Activated naive CD4-positive, alpha-beta T cell treated with Interleukin-2 at 50 U/mL for 16 hours (primary cell): ENCODE measurements at places on chromosomes 7 and 10.

DNA sequence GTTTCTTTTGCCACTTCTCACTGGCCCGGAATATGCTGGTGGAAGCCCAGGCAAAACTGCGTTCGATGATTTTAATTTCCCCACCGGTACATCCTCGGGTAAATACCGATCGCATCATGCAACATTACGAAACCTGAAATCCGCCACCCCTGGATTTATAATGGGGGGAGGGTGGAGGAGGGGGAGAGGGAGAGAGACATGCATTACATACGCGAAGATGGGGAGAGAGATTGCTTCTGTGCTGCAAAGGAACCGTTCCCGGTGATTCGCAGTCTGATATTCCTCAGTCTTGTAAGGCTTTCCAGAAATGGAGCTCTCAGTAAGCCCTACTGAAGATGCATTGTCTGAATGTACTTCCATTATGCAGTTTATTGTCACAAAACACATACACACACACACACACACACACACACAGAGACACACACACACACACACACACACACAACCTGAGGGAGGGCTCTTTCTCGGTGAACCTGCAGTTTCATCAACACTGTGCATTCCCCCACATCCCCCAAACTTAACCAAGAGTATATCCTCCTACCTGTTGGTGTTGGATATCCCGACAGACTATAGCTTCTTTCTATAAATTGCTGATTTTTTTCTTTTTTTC lies 741 bp downstream of the GPR85 start:
- no peak for DNase-seq

GRCh38 chr7:27510541-27510940 lies 152.1 kb downstream of the HIBADH start:
- no peak for DNase-seq

GRCh38 chr7:138338361-138338760 lies 121.7 kb upstream of the TRIM24 start:
- DNase-seq: no peak

DNA sequence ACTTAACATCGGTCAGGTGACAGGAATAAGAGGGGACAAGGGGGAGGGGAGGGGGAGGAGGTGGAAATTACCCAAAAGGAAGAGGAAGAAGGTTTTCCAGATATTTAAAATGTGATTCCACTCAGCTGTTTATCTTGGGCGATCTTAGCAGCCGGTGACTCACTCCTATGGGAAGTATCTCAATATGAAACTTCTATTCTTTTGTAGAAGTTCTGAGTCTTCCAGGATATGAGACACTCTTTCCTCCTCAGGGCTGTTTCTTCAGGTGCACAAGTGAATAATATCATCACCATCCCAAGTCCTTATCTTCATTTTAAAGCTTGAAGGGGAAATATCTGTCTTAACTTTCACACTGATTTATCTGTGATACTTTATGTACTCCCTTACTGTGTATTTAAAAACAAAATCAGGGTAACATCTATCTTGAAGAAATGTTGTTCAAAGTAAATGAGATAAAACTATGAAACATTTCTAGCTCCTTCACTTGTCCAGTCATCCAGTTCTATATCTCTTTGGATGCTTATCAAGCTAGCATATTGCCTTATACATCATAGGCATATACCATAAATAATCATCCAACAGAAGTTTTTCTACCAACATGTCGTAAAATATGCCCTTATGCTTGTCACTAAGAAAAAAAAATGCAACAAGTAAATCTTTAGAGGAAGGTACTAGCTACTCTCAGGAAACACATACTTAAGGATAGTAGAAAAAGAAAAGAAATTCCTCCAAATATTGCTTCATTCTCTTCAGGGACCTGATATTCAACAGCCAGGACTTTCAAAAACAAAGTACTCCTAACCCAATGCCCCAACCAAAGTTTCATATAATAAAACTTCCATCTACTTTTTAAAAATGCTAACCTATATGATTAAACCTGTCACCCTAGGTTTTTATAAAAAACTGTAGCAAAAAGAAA lies 13.7 kb downstream of the DOCK4 start:
- no peak for DNase-seq

- DNase-seq: no peak
Measured at GRCh38 chr7:52450816-52451215, 584.6 kb upstream of the POM121L12 start.

DNA sequence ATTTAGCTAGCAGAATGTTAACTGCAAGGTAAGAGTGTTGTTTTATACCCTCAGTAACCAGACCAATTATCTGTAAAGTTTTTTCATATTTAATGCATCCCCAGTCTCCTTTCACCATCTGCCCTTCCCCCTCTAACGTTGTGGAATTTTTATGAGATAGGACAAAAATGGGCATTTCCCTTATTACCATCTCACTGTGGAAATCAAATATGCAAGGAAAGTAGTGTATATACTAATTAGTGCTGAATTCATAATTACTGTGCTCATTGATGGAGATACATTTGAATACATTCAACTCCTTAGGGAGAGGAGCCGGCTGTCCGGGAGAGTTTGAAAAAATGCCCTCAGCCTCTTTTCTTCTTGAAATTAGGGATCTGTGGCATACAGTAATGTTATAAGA lies 423.4 kb upstream of the MGMT start:
- no peak for DNase-seq

GRCh38 chr7:23275912-23276311 lies 23.2 kb upstream of the MALSU1 start:
- DNase-seq: no peak

DNA sequence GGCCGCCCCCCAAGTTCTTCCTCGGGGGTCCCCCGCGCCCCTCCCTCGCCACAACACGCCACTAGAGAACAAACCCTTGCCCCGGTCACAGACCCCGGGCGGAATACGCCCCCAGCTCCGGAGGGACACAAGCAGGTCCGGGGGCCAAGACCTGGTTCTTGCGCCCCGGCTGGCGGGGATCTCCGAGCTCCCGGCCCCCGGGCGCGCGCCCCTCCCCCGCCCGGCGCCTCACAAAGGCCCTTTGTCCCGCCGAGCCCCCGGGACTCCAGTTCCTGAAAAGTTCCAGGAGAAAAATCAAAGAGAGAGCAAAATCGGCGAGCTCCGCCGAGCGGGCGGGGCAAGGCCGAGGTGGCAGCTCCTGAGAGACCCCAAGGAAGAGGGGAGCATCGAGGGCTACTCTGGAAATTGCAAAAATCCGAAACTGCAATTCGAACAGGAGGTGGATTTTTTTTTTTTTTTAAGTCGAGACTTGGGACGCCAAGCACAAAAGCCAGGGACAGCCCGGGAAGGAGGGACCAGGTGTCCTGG lies 4.0 kb downstream of the TNRC18 start:
- no peak for DNase-seq

DNA sequence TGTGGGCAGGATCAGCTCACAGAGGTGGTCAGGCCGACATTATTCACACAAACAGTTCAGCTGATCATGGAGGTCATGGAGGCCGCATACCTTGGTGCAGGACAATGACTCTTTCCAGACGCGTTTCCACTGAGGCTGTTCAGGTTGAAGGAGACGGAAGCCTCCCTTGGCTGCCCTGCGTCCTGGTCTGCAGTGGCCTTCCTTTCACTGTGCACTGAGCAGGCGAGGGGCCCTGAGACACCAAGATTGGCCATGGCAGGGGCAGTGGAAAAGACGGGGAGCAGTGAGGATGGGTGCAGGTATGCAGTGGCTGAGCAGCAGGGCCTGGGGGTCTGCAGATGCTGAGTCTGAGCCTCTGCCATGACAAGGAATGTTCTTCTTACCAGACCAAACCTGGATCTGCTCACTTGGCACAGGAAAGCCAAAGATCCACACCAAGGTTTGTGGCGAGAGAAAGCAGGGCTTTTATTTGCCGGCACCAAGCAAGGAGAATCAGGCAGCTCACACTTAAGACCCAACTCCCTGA lies 263.3 kb downstream of the GLRX3 start:
- DNase-seq: no peak

- DNase-seq: no peak
Measured at GRCh38 chr10:28569506-28570159, 36.7 kb downstream of the WAC start.

DNA sequence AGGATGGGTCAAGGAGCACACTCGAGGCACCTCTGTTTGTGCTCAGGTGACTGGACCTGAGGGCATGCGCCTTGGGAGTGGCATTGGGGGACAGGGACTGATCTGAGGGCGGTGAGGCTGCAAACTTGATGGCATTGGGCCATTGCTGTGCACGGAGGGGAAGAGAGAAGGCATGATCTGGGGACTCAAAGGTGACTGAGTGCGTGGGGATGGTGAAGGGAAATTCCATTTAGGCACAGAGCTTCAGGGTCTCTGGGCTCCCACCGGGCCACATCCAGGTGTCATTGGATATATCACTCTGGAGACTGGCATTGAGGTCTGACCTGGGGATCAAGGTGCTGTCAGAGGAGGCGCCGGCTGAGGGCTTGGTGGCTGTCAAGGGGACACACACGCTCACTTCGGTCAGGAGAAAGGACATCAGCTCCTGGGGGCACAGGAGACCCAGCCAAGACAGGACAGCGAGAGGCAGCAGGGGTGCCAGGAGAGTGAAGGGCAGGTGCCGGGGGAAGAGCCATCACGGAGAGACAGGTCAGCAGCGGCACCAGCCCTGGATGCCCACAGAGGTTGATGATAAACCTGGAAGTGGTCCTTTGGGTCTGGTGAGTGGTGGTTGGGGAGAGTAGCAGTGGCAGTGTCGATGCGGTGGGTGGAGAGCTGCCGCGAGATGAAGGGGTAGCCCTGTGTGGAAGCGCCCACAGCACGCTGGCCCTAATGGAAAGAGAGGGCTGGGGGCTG lies 5.5 kb downstream of the ADCK2 start:
- no peak for DNase-seq

DNA sequence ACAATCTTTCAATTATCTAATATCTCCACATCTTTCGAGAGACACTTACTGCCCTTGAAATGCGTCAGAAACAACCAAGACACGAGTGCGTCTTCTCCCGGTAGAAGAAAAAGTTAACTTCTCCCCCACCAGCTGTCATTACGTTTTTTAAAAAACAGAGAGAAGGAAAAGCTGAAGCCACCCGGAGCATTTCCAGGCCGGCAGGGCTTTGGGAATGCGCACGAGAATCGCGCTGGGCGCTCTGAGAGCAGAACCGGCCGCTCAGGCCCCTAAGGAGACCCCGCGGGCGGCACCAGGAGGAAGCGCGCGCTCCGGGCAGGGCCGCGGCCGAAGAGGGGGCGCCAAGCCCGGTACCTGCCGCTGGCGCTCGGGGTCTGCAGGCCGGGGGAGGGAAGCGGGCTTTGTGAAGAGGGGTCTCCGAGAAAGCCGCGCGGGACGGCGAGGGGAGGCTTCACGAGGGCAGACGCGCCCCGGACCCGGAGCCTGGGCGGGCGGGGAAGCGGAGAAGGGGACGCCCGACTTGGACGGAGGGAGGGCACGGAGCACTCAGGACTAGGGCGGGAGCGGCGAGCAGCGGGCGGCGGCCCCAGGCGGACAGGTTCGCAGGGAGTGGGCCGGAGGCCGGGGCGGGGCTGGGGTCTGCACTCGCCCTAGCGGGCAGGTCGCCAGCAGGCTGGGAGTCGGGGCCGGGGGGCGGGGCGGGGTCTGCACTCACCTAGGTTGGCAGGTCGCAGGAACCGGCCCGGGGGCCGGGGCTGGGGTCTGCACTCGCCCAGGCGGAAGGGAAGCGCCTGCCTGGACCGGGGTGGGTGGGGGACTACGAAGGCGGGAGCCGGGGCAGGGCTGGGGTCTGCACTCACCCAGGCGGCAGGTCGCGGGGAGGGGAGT lies 932 bp downstream of the ESYT2 start:
- no peak for DNase-seq

- no peak for DNase-seq
Measured at GRCh38 chr10:93954726-93955363, 38.9 kb upstream of the PLCE1 start.
